ENCODE measurements at places on chromosomes 2 and 18. TPM values are rescaled to one million over a fixed set of nuclear protein-coding genes. Genes with fewer than 3 reads are reported as not detected.

GRCh38 chr2:25030702-25031101 is 11.2 kb upstream of the EFR3B start:
- DNase-seq, result no peak

GRCh38 chr2:38068234-38068633 is 7.7 kb downstream of the CYP1B1 start:
- DNase-seq, result no peak

GRCh38 chr2:48781366-48781765 is 25.8 kb upstream of the LHCGR start:
- DNase-seq, result no peak

DNA sequence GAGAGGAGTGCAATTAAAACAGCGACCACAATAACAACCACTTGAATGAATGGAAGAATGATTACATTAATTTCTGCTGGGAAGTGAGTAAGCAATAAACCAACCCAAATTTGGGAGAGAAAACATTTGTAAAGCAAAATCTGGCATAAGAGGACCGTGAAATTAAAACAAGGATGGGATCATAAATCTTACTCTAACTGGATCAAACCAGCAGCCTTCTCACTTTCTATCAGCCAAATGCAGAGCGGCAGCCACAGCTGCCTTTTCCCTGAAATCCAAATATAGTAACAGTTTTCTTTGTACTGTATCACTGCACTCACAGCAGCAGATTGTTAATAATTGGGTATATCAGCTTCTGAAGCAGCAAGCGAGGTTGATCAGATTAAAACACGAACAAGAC is 245.2 kb upstream of the REG3G start:
- DNase-seq, result no peak

Gene MLPH
- total RNA-seq, result 50.7 TPM

Gene VAMP5
- total RNA-seq, result 15.1 TPM

Gene PROC
- total RNA-seq, result 0.64 TPM

Gene TRIM54
- total RNA-seq, result not detected
